ENCODE measurements at places on chromosomes 16 and 17. TPM values are rescaled to one million over a fixed set of nuclear protein-coding genes. Genes with fewer than 3 reads are reported as not detected.

FOXF1 gene
- 31.5 TPM for total RNA-seq

DNA sequence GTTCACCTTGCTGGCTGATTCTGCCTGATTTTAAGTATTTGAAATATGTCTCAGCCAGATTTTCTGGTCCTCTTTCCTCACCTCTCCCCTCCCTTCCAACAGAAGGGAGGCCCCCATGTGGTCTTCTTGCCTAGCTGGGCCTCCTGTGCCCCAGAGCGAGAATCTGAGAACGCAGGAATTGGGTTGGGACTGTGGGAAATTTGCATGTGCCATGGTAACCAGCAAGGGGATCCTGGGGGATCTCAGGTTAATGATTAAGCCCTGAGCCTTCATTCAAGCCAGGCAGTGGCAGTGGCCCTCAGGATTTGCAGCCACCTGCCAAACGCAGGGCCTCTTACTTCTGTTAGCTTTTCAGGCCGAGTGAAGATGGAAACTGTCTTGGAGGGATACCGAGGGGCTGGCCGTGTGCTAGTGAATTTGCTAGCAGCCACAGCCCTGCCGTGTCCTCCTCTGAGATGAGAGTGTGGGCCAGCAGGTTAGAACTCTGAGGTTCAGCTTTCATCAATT lies 40.2 kb downstream of the KSR1 start:
- no peak overlapping the region for H3K4me3 ChIP-seq
- peaks cover 5% of the 10 kb centered on the region for H3K4me1 ChIP-seq
- no peak for DNase-seq
- H3K36me3 ChIP-seq = no peaks in the 10 kb centered on the region
- no peak overlapping the region for H3K27ac ChIP-seq
- no peaks in the 10 kb centered on the region for H3K27me3 ChIP-seq

KRTAP9-2 gene
- total RNA-seq = not detected

GRCh38 chr16:2335286-2335895 lies 5.1 kb downstream of the ABCA3 start:
- DNase-seq = no peak
- no peak overlapping the region for H3K4me3 ChIP-seq
- no peak overlapping the region for H3K27ac ChIP-seq
